ENCODE measurements at places on chromosomes 4 and X. TPM values are rescaled to one million over a fixed set of nuclear protein-coding genes. Genes with fewer than 3 reads are reported as not detected.

Gene SYP
- polyA plus RNA-seq, result 3.1 TPM

- no peak for DNase-seq
Measured at GRCh38 chr4:77800483-77801259, 18.5 kb downstream of the CNOT6L start.

DNA sequence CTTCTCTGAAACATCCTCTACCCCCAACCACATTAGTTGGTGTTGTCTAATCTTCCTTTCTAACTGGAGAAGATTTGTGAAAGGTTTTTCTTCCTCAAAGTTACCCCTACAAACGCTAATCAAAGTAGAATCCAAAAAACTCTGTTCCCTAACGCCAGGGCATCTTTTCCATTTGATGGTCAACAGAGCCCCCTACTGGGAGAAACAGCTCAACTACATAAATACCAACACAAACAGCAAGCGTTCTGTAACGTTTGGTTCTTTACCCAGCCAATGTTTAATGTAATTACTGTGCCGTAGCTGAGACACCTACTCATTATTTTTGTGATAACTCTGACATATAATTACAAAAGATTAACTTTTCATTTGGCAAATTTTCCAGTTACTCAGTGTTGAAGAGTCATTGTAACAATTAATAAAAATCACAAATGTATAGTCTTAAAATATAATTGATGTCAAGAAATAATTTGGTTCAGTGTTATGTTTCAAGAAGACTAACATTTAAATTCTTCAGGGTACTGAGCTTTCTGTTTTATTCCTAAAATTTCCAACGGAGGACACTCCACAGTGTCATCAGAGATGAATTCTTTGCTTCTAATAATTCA is 94.9 kb upstream of the TBC1D9 start:
- peak; percentile 63 for DNase-seq

Gene PRDX4
- 106 TPM for polyA plus RNA-seq

- peak; percentile 14 for DNase-seq
Measured at GRCh38 chr4:54941994-54942552, 183.3 kb downstream of the KDR start.

DNA sequence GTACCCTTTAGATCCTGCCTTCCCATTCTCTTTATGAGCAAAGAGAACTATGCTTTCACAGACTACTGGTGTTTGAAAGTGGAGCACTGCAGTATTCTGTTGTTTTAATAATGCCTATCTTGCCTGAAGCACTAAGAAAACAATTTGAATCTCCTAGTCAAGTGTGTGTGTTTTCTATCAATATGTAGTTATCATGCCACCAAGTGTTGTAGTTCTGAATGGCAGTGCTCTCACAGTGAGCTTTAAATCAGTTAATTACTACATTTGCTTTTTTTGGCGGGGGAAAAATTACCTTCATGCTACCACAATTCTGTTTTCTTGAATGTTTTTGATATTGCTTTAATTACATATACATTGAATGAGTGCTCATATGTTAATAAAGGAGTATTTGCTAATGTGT is 143.6 kb upstream of the FAM47A start:
- DNase-seq, result no peak

DNA sequence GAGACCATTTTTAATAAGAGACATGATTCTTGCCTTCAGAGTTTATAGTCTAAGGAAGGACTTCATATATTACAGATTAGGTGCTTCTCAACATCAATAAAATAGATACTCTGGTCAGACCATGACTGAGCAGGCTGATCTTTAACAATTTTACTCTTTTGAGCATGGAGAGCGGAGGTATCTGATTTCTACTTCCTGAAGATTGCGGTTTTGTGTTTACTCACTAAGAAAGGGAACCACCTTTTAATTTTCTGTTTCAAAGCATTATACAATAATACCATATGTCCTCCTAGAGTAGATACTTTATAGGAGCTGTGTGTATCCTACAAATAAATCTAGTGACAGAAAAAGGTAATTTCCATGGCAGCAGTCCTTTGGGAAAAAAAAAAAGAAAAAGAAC is 12.5 kb downstream of the MORC4 start:
- DNase-seq, result no peak

DNA sequence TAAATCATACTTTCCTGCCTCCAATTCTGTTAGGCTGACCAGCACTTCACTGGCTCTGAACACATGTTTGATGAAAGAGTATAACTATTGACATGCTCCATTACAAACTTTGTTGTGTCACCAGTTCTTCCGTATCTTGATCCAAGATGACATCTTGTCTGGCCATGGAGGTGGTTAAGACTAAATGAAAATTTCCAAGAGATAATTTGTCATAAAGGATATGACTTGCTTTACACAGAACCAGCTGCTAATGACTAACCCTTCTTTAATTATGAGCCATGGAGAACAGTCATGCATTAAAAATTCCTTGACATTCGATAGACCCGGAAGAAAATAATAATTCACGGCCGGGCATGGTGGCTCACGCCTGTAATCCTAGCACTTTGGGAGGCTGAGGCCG is 17.7 kb upstream of the N4BP2 start:
- no peak for DNase-seq

Gene BRS3
- polyA plus RNA-seq, result not detected

DNA sequence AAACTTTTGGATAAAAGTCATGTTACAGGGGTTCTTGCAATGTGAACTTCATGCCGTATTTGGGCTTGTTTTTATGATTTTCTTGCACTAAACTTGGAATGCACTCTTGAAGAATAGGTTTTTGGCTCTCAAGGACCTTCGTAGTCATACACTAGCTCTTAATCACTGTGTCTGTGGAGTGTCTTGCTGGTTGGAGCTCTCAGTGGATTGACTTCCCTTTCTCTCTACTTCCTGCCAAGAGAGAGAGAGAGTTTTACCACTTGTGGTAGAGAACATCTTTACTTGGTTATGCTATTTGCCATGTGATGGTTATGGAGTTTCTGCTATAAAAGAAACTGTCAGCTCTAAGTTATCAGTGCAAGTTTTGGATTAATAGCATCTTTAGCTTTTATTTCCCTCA is 112.4 kb downstream of the BMPR1B start:
- no peak for DNase-seq

DNA sequence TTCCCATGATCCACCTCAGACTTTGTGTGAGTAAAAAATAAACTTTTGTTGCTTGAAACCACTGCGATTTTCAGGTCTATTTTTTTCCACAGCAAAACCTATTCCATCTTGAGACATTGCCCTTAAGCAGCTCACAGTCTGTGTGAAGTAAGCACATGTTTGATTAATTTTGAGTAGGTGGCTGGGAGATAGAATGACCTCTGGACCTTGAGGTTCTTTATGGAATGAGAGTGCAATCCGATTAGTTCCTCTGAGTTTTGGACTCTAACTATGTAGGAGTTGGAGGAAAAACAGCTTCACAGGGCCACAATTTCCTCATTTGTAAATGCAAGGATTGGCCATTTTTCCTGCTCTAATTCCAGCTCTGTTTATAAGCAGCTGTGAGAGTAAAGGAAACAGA is 234.1 kb upstream of the IGFBP7 start:
- DNase-seq, result no peak

DNA sequence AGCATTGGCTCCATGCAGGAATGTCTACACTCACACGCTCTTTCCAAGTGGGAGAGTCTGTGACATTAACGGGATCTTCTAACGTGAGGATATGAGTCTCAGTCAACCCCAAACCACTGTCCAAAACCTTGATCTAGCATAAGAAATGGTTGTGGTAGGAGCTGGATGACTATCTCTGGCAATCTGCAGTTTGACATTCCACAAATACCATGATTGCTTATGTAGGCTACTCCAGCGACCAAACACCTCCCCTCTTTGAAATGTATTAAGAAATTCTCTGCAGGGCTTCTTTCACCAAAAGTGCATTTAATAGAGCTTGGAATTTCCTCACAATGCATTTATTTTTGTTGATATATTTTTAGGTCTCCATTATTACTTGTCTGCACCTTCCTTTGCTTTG is 14.1 kb upstream of the STX18 start:
- no peak for DNase-seq

DNA sequence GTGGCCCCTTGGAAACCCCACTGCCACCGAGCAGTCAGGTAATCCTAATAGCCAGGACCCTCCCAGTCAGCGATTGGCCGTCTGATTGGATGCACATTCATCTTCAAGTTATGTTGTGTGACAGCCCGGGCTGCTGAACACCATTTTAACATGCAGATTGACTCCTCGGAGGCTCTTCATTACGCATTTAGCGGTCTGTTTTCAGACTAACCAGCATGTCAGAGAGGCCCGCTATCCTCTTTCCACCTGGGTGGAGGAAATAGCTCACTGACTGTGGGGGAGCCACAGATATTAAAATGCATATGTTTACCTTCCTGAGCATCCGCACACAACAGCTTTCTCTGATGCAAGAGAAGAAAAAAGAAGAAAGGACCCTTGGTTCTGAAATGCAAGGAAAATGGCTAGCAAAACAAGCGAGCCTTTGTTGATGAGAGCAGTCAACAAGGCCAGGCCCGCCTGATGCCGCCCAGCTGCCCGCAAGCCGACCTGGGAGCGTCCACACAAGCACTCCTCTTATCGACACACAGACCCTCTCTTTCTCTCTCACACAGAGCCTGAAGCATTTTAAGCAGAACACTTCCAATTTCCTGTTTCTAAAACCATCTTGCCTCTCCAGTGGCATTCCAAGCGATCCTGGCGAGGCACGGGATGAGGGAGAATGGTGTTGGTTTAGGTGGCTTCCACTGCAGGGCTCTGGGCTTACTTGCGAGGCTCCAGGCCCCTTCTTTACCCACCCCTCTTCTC is 118.3 kb downstream of the MGST2 start:
- DNase-seq, result no peak

Gene NWD2
- polyA plus RNA-seq, result 0.03 TPM

DNA sequence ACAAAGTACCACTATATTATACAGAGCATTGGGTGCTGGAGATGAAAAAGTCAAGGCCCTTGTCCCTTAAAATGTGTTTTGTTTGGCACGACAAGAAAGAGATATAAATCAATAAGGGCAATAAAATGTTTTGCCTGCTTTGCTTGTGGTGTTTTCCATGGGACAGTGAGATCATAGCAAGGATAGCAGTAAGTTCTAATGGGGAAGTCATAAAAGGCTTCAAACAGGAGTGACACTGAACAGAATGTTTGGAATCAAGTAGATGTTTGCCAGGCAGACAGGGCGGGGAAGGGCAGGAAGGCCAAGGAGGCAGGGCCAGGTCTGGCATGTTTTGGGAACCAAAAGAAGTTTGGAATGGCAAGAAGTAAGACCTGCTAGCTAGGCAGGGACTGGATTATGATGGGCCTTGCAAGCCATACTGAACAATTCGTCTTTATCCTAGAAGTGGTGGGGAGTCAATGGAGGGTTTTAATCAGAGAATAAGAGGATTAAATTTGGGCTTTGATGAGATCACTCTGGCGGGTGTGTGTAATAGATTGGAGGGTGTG is 16.4 kb downstream of the FGF2 start:
- DNase-seq, result no peak

DNA sequence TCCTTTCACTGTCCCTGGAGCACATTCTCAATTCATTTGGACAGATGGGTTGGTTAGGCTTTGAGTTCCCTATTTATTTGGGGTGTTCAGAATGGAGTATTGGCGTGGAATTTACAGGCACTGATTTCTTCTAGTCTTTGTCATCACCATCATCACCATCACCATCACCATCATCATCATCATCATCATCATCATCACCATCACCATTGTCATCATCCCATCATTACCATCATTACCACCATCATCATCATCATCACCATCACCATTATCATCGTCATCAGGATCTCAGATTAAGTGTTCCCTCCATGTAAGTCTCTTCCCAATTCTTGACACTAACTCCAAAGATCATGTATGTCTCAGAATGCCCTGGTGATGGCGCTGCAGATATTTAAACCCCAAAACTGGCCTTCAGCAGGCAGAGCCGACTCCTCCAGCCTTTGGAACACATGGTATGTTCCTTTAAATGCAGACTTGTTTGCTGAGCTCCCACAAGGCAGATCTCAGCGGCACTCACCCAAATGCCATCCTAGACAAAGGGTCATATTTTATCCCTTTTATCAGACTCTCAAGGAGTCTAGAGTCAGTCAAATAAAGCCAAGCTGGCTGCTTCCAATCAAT is 19.8 kb upstream of the FAM9A start:
- no peak for DNase-seq

DNA sequence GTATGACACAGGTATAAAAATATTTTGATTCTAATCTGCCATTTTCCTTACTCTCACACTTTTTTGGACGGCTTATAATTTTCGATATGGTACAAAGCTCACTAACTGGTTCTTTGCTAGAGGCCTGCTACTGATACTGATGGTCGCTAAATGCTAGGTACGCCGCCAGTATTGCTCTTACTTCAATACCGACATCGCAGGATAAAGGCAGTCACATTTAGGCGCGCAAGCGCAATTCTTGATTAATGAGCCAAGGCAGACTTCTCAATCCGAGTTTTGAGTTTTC is 557 bp upstream of the USP38 start:
- DNase-seq, result no peak

GRCh38 chr4:184728858-184729257 is 5.0 kb downstream of the CENPU start:
- DNase-seq, result no peak

DNA sequence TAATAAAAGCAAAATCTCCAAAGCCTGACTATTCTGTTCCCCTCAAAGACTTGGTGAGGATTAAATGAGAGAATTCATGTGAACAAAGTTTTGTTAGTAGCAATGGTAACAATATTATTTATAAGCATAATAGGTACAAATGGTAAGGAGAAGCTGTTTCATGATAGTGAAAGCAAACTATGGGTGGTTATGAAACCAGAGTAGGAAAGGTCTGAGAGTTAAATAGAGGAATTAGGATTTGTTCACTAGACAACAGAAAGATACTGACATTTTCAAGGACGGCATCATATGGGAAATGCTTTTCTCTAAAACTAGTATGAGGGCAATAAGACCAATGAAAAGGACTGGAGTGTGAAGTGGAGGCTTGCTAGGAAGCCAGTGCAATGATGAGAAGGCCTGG is 128.6 kb upstream of the FTHL17 start:
- no peak for DNase-seq

- no peak for DNase-seq
Measured at GRCh38 chr4:145613566-145614232, 5.5 kb upstream of the MMAA start.

Gene OTOP1
- not detected for polyA plus RNA-seq
